ENCODE measurements at places on chromosomes 2 and 18.

- DNase-seq: no peak
Measured at GRCh38 chr18:45645610-45646009, 30.3 kb downstream of the SLC14A2 start.

GRCh38 chr2:14720319-14720718 is 87.8 kb downstream of the LRATD1 start:
- no peak for DNase-seq

DNA sequence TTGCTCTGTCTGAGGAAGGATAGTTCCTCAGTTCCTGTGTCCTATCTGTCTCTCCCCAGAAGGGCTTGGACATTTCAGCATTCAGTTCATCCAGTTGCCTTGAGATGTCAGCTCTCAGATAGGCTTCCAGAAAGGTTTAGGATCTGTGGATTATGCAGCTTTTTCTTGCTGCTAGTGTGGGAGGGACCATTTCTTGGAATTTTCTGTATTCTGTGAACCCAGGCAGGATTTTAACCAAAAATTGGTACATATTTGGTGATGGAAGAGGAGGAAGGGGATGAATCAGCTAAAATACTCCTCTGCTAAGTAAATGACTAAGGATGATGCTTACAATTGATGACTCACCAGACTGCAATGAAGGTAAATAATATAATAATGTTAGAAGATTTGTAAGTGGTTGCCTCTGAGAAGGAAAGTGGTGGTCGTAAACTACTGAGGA is 58.6 kb upstream of the DOCK10 start:
- no peak for DNase-seq

DNA sequence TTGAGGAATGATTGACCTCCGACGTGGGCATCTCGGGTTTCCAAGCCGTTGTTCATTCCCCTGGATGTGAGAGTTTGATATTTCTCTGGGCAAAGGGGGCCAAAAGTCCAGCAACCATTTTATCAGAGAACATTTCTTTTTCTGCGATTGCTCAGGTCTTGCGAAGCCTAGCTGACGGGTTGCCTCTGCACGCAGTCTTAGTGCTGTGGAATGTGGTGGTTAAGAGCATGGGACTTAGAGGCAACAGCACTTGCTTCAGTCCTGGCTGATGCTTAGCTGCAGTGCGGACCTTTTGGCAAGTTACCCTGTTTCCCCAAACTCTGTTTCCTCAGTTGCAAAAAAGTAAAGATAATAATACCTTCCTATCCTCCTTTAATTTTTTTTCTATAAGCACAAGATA is 45.0 kb downstream of the FAP start:
- DNase-seq: no peak

DNA sequence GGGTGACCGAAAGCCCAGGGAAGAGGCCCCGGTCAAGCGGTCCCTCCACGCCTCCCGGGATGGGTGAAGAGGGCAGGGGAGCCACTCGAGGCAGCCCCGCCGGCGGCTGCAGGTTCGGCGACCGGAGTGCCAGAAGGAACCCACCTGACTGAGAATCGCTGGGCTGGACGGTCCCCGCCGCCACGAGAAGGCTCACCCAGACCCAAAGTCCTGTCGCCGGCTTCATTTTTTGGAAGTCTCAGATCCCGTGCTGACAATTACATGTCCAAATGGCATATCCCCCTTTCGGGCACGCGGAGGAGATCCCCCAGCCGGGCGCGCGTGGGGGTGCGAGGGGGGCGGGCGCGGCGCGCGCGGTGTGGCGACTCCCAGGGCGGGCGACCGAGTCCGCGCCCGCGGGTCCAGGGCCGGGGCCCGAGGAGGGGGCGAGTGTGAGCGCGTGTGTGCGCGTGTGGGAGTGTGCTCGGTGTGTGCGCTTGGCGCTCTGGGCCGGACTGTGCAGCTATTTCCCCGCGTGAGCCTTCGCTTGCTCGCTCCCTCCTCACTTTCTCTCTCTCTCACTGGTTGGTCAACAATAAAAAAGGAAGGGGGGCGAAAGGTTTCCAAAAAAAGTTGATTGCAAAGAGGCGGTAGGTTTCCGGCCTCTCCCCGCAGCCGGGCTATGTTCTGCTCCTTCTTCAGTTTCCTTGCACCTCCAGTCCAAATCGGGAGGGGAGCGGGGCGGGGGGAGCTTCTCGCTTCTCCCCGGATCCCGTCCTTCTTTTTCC is at the start of gene ERBB4:
Gene ERBB4 (minus strand): TSS at position 498 of the 767 bp plus-strand sequence. CDS start 272 bp downstream, at position 226.
- DNase-seq: no peak

GRCh38 chr18:27263369-27263768 is 78.3 kb upstream of the CHST9 start:
- DNase-seq: no peak

DNA sequence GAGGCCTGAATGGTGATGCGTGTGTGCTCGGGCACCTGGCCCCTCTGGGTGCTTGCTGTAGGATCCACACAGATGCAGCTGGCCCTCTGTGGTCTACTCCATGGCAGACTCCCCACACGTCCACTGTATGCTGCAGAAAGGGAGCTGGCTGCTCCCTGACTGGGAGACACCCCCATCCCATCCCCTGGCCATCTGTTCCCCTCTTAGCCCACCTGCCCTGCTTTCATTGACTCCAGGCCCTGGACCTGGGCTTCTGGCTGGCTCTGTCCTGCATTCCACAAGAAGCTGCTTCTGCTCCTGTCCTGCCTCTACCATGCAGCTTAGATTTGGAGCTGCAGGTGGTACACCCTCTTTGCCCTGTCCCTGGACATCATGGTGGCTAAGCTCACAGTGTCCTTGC is 80.1 kb downstream of the FHOD3 start:
- no peak for DNase-seq

GRCh38 chr2:207887500-207887899 is 117.8 kb upstream of the FZD5 start:
- no peak for DNase-seq

Measured in activated CD4-positive, alpha-beta T cell treated with anti-CD3 and anti-CD28 coated beads for 1 hour (primary cell).